Stimulated activated CD4-positive, alpha-beta T cell treated with anti-CD3 and anti-CD28 coated beads, Interleukin-12 subunit alpha, Interleukin-12 subunit beta, amount 100 ng/mL, for 48 hours (primary cell): ENCODE measurements at places on chromosomes 12 and 14.

- DNase-seq: no peak
Observed at GRCh38 chr12:102950950-102951619, 6.4 kb upstream of the ASCL1 start.

- no peak for DNase-seq
Observed at GRCh38 chr12:65871865-65872645, 47.8 kb downstream of the HMGA2 start.

DNA sequence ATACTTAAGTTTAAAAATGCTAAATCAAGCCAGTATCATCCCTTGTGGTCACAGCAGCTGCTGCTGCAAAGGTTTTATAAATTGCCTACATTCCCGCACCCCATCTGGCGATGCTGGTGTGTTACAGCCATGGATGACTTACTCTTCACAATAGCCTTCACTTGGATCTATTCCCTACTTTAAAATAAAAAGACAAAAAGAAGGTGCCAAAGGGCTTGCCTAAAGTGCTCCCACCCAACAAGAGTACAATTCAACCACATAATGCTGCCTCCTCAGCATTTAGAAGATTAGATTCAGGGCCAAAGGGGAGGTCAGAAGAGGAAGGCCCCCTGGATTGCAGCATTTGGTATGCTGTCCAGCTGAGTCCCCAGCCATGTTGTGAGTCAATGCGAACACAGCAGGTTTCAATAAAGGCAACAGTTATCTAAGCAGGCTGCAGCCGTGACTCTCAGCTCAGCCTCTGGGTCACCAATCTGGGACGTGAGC, 176.1 kb downstream of the DAD1 start:
- DNase-seq: no peak

DNA sequence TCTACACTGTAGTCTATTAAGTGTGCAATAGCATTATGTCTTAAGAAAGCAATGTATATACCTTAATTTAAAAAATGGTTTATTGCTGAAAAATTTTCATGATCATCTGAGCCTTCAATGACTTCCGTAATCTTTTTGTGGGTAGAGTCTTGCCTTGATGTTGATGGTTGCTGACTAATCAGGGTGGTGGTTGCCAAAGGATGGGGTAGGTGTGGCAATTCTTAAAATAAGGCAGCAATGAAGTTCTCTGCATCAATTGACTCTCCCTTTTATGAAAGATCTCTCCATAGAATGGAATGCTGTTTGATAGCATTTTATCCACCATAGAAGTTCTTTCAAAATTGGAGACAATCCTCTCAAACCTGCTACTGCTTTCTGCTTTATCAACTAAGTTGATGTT, 41.1 kb downstream of the BBS10 start:
- DNase-seq: no peak

- no peak for DNase-seq
Observed at GRCh38 chr14:97413966-97414717, 617.0 kb downstream of the VRK1 start.

- no peak for DNase-seq
Observed at GRCh38 chr12:112393328-112393727, 11.1 kb upstream of the HECTD4 start.

DNA sequence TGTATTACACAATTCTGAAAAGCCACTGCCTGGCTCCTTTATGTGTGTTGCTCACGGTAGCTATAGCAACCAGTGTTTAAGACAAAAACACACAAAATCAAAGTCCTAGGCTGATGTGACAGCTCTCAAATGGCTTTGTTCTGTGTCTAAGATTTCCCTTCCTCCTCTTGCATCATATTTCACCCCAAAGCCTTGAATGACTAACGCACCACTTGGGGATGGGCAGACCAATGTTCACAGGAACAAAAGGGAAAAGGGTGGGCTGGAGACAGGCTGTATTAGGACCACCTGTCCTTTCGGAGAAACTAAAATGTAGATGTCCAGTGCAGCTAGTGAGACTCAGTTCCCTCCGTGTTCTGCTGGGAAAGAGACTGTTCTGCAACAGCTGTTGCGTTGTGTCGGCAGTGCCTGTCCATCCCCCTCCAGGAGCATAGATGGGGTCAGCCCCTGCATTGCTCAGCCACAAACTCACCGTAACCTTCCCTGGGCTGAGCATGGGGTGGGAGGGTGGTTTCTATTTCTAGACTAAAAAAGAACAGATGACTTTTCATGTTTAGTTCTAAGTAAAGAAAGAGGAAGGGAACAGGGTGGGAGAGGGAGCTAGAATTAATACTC, 26.8 kb upstream of the DAAM1 start:
- no peak for DNase-seq

DNA sequence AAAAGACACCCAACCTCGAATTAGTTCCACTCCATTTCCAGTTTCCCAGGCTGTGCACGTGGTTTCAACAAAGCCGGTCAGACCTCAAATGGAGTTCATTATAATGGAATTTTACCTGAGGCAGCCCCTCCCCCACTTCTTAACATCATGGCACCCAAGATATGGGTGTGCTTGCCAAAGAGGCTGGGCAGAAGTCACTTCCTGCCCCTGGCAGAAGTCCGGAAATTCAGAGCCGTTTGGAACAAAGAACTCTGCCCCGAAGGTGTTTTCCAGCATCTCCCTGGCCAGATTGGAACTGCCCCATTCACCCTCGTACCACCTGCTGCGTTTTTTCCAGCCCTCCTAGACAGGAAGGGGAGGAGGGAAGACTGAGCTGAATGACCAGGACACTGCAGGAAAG, 8.2 kb downstream of the VDR start:
- DNase-seq: no peak

DNA sequence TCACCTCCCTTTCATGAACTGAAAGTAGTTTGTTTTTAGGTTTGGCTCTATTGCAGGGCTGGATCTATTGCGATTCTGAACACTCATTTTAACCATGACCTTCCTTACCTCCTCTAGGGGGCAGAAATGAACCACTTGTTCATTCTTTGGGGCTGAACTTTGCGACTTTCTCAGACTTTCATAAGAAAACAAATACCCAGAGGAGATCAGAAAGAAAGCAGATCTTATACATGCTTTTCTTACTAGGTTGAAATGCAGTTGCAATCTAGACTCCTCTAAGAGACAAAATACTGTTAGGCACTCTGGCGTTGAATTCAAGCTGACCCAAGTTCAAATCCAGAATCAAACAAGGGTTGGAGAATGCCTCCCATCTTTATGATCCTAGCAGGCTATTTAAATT, 32.6 kb upstream of the PLEKHG3 start:
- peak; percentile 12 for DNase-seq

DNA sequence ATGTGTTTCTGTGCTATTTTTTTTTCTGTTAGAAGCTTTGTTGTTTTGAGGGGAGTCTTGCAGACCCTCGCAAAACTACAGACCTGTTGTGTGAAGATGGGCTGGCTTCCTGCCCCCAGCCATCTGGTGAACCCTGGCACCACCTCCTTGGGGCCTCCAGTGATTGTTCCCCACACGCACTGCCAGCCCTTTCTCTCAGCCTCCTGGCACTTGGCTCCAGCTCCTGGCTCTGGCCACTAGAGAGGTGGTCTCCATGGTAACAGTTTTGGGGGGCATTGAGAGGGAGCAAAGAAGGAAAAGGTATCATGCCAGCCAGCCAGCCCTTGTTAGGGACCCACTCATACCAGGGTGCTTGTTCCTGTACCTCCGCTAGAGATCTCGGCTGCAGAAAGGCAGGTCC, 176.4 kb upstream of the RPH3A start:
- DNase-seq: no peak

DNA sequence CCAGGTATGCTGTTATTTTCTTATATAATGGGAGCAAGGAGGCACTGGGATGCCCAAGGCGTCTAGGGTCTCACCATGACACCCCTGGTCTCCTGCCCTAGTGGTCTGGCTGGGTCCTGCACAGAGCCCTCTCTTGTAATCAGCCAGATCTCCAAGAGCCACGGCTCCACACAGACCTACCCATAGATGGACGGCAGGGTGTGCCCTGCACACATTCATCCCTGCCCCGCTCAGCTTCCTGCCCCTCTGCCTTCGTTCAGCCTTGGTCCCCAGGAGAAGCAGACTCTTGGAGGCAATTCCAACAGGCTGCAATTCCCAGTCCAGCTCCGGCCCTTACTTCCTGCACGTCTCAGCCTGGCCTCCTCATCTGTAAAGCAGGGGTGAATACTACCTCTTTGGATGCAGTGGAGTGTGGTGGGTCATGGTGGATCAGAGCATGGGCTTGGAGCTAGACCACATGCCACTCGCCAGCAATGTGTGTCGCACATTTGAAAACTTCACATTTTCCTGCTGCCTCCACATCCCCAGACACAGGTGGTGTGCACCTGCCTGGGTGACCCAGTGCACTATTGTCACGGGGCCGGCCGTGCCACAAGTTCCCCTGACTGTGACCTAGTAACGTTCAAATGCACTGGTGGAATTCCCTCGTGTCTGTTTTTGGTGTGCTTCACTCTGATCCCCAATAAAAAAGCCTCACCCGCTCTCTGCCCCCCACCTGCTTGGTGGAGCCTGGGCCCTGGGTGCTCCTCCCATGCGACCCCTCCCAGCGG, 171.1 kb upstream of the PRMT8 start:
- no peak for DNase-seq

- no peak for DNase-seq
Observed at GRCh38 chr12:72277415-72277814, 5.2 kb downstream of the TRHDE start.

DNA sequence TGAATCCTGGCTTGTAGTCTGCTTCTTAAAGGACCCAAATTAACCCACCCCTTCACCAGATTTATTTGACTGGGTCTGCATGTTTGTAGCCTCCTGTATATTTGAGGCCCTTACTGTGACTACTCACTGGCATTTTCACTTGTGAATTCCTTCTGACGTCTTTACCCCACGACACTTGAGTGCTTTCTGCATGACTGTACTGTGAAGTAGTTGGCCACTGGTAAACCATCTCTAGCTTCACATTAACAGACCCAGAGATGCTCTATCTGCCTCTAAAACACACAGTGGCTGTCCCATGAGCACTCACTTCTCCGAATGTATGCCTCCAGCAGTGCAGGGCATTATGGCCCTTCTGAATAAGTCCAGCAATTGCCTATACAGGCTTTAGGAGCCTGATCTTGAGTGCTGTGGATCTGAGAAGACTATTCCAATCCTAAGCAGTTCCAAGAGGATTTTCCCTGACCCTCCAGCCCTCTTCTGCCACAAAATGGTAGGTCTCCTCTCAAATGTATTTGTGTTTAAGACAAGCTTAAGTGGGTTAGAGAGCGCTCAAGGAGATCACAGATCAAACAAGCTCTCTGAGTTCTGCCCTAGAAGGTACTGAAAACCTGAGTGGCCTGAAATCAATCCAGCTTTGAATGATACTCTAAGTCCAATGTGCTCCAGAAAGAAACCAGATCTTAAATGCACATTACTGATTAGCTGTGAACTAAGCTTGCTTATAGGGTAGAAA, 534.7 kb downstream of the RPS29 start:
- DNase-seq: no peak

GRCh38 chr12:17304503-17305347, 698.8 kb upstream of the LMO3 start:
- no peak for DNase-seq

DNA sequence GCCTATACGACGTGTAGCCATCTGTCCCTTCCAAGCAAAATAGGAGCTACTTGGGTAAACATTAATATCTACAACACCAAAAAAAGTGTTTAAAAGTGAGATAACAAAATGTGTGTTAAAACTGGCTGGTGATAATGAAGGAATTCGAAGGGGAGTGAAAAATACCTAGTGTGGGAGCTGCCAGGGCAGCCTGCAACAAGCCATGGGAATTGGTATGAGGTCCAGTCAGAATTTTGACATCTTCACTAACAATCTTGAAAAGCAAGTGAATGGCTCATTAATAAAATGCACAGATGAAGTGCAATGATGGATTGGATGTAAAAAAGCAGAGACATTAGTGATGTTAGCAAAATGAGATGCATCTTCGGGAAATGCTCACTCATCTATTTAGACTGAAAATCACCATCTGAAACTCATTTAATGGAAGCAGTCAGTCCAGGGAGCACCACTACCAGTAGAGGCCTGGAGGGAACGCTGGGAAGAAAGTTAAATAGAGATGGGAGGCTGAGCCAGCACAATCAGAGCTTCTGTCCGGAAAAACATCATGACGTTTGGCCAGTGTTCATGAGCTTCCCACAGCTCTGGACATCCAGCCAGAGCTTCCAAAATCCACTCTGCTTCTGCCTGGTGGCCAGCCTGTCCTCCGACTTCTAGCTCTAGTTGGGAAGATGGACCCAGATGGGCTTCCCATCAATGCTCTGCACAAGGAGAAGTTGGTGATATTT, 405.0 kb upstream of the TMTC1 start:
- no peak for DNase-seq

DNA sequence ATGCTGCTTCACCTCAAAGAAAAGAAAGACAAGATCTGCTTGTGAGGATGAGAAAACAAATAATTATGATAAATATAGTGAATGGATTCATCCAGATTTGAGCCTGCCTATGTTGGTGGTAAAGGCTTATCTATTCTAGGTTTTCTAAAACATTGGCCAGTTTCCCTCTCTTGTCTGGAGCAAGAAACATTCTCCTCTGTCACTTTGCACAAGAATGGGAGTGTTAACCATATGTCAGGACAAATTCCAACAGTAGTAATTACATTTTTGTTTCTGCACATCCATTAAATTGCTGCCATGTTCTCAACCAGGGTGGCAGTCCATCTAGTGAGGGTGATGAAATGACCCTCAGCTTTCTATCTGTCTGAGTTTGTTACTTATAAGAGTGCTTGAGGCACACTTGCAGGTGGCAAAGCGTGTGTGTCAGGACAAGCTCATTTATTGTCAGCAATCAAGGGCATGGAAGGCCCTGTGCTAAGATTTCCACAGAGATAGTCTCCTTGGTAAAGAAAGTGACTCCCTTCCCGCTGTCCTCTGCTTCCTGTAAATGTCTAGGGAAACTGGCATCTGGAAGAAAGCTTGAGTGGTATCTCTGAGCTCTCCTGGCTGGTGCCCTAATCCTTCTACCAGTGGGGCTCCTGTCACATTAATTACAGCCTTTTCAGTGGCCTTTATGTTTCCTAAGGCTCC, 502.1 kb upstream of the FLRT2 start:
- DNase-seq: no peak

DNA sequence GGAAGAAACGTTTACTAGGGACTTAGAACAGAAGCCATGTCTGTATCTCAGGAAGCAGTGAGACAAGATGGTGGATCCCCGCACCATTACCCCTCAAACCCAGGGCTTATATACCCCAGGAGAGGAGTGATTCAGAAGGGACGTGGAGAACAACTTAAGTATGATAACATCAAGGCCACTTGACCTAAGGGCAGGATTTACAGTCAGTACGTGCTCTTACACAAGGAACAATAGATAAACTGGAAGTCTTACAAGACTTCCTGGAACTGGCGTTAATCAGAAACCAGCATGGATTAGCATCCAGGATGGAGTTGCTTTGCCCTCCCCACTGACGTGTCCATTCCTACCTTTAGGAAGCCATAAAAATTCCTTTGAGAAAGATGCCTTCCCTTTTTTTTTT, 8.6 kb upstream of the ETFBKMT start:
- no peak for DNase-seq

- DNase-seq: no peak
Observed at GRCh38 chr14:60355768-60356167, 106.7 kb downstream of the PPM1A start.
